Cardiac septum (tissue), 1 donor: ENCODE measurements at places on chromosomes 1 and 21. TPM values are rescaled to one million over a fixed set of nuclear protein-coding genes. Genes with fewer than 3 reads are reported as not detected.

- DNase-seq = no peak
Observed at GRCh38 chr1:179156708-179157107, 72.8 kb downstream of the ABL2 start.

Gene ODR4
- 12.9 TPM for total RNA-seq

Gene LCE6A
- total RNA-seq = not detected

Gene PACC1
- 1.8 TPM for total RNA-seq

GRCh38 chr1:158068918-158069317, 75.5 kb downstream of the KIRREL1 start:
- DNase-seq = no peak

DNA sequence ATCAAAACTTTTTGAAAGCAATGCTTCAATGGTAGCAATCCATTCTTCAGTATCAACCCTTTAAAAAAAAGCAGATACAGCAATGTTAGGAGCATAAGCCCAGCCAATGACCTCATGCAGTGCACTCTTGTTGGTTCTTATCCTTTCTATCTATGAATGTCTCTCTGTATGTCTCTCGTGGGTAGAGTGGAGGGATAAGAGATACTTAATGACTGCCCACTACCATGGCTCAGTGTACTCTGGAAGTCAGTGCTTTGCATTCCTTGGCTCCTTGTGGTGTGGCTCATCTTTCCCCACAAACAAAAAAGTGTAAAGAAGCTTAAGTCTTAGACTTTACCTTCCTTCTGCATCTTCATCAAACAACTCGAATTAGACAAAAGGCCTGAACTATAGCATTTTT, 50.3 kb downstream of the PCSK9 start:
- DNase-seq = no peak

GRCh38 chr1:188372821-188373220, 1544.1 kb downstream of the PLA2G4A start:
- no peak for DNase-seq

- no peak for DNase-seq
Observed at GRCh38 chr1:153667439-153667838, 3.4 kb downstream of the ILF2 start.

DNA sequence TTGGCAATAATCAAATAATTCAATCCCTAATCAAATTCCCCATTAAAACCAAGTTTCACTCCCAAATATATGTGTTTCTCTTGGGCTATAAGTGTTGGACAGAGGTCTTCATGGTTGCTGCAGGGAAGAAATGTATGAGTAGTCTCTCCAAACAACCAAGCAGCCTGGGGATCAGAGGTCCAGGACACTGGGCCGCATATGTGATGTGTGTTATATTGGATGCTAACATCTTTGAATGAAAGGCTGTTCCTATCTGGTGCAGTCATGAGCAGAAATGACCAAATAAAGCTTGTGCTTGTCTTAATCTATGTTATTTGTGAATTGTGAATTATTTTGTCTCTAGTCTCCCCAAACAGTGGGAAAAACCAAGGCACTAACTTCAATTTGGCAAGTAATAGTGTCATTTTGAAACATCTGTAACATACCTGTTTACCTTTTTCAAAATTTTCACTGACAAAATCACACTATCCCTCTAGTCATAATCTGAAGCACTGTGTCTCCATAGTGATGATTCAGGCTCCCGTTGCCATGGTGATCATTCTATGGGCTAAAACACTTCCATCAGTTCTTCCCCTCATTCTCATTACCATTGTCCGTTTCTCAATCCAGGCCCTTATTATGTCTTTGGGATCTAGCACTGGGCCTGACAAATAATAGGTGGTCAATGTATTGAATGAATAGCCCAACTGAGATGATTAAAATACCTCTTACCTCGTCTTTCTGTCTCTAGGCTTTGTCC, 12.5 kb upstream of the TADA1 start:
- no peak for DNase-seq
